ENCODE measurements at places on chromosomes 1 and 21.

GRCh38 chr1:186443638-186444037, 17.3 kb downstream of the PDC start:
- DNase-seq = no peak

DNA sequence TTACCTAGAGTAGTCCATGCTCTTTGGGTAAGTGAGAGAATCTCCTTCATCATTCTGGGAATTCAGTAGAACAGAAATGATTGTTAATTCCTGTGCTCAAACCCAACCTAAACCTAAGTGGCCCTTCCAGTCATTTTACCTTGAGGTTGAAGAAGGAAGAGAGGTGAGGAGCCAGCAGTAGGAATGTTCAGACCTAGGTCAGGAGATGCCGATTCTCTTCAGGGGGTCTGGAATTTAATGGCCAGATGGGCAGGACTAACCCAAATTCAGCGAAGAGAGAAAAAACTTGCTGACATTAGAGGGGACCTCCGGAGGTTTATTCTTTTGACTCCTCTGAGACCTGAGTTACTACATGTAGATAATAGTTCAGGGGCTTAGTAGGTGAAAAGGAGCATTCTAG, 16.5 kb upstream of the OR2B11 start:
- DNase-seq = no peak

DNA sequence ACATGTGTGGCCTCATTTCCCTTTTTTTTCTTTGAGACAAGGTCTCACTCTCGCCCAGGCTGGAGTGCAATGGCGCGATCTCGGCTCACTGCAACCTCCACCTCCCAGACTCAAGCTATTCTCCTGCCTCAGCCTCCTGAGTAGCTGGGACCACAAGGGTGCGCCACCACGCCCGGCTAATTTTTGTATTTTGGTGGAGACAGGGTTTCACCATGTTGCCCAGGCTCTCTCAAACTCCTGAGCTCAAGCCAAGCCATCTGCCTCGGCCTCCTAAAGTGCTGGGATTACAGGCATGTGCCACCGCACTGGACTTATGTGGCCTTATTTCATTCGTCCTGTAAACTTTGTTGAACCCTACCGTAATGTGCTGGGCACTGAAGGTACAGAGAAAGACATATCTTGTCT, 569 bp upstream of the WARS2 start:
- no peak for DNase-seq

DNA sequence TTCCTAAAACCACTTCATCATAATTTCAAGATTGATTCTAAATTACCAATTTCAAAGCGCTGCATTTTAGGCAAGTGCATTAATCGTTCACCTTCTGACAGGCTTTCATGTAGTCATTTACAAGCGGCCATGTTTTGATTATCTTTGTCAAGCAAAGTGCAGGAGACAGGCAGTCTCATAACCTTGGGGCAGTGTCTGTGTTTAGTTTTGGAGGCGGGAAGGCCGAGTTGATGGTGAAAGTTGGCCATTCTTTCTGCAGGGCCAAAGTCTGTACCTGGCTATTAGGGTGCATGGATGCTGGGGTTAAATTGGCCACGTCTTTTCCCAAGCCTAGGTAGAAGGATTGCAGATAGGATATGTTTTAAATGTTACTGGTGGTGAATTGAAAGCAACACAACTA, 2.9 kb downstream of the AGPAT3 start:
- DNase-seq = no peak

GRCh38 chr1:221039616-221040015, 160.4 kb downstream of the HLX start:
- peak; percentile 19 for DNase-seq

DNA sequence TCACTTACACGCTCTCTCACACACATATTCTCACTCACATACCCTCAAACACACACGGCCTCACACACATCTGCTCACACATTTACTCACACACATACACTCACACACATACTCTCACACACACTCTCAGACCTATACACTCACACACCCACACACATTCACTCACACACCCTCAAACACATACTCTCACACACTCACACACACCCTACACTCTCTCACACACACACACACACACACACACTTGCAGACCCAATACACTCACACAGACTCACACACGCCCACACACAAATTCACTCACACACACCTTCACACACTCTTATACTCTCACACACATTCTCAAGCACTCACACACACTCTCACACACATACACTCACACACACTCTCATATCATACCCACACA, 155.5 kb upstream of the BACE2 start:
- no peak for DNase-seq
